CD4-positive, alpha-beta T cell (primary cell): ENCODE measurements at places on chromosomes 11 and 22. TPM values are rescaled to one million over a fixed set of nuclear protein-coding genes. Genes with fewer than 3 reads are reported as not detected.

The NTM gene
- total RNA-seq: not detected

- no peak overlapping the region for H3K27ac ChIP-seq
- H3K4me1 ChIP-seq: no peaks in the 10 kb centered on the region
- H3K27me3 ChIP-seq: peaks cover 2% of the 10 kb centered on the region
- no peak for DNase-seq
- no peak overlapping the region for H3K4me3 ChIP-seq
Measured at GRCh38 chr22:32561163-32561562, 86.6 kb downstream of the FBXO7 start.

The PHETA2 gene
- total RNA-seq: 0.27 TPM

- H3K27ac ChIP-seq: no peak overlapping the region
- H3K27me3 ChIP-seq: no peaks in the 10 kb centered on the region
- no peak for DNase-seq
- H3K36me3 ChIP-seq: no peaks in the 10 kb centered on the region
Measured at GRCh38 chr11:61709572-61709971, 29.4 kb downstream of the DAGLA start.

GRCh38 chr11:121113611-121114010 lies 12.6 kb downstream of the TECTA start:
- no peak for DNase-seq
- peaks cover 6% of the 10 kb centered on the region for H3K27me3 ChIP-seq
- peaks cover 4% of the 10 kb centered on the region for H3K4me1 ChIP-seq
- H3K36me3 ChIP-seq: no peaks in the 10 kb centered on the region
- H3K27ac ChIP-seq: no peak overlapping the region

The GTF2H1 gene
- 15.1 TPM for total RNA-seq

DNA sequence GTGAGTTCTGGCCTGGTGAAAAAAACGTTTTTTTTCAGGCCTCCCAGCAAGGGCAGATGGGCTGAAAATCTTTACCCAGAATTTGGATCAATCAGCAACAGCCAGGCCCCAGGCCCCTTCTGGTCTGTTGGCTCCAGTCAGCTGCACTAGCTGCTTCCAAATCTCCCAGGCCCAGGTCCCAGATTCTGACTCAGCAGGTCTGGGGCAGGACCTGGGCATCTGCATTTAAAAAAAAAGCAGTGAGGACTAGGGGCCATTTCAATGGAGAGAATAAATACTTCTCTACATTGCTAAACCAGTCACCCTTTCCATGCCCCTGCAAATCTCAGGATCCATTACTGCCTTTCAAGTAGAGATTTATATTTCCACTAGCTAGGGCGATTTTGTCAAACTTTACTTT lies 4.3 kb downstream of the SLC15A3 start:
- peaks cover 26% of the 10 kb centered on the region for H3K4me1 ChIP-seq
- no peak for DNase-seq
- H3K27me3 ChIP-seq: peaks cover 13% of the 10 kb centered on the region
- H3K4me3 ChIP-seq: no peak overlapping the region
- no peaks in the 10 kb centered on the region for H3K36me3 ChIP-seq

DNA sequence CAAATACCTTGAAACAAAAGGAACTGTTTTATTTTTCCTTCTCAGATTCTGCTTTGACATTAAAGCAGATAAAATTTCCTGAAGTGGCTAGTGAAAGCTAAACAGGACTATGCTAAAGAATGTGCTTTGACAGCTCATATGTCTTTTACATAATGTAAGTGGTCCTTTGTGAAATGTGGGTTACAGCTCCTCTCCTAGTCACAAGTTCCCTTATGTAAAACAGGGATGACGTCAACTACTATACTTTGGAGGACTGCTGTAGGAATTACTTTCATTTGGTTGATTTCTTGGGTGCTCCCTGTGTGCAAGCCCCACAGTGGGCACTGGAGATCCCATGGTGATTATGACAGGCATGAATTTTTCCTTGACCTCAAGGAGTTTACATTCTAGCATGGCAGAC lies 216.6 kb upstream of the NARS2 start:
- H3K27me3 ChIP-seq: no peaks in the 10 kb centered on the region
- H3K4me1 ChIP-seq: no peaks in the 10 kb centered on the region

DNA sequence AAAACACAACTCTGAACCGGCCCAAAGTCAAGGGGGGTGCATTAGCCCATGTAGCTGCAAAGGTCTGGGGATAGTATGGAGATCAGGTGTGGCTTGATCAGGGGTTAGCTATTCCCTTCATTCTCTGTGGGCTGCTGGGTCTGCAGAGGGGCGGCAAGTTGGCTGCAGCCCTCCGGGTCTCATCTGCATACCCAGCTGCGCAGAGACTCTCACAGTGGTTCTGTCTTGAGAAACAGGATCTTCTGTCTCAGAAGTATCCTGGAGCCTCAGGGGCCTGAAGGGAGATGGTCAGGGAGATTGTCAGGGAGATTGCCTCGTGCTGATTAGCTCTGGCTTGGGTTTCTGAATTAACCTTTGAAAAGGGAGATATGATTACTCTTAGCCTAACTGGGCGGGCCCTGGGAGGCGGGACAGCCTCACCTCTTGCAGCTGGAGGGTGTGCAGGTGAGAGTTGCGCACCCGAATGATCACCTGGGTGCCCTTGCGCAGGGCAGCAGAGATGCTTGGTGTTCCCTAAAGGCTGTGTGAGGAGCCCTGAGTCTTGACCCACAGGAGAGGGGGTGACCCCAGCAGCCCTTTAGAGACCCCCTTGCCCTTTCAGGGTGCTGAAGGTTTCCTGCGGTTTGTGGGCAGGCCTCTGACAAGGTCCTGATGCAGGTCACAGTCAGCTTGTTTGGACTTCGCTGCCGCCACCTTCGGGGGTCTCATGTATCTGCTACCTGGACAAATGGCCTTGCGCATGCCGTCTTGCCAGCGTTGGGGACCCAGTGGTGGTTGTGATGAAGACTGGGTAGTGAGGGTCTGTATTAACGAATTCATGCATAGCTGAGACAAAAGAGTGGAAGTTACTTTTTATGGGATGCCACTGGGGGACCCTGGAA lies 7.3 kb downstream of the ARHGAP8 start:
- no peak for DNase-seq
- no peak overlapping the region for H3K27ac ChIP-seq
- H3K4me1 ChIP-seq: no peaks in the 10 kb centered on the region

GRCh38 chr11:1086171-1087102 lies 11.8 kb downstream of the MUC2 start:
- DNase-seq: no peak
- no peak overlapping the region for H3K27ac ChIP-seq
- no peaks in the 10 kb centered on the region for H3K36me3 ChIP-seq
- no peaks in the 10 kb centered on the region for H3K27me3 ChIP-seq

DNA sequence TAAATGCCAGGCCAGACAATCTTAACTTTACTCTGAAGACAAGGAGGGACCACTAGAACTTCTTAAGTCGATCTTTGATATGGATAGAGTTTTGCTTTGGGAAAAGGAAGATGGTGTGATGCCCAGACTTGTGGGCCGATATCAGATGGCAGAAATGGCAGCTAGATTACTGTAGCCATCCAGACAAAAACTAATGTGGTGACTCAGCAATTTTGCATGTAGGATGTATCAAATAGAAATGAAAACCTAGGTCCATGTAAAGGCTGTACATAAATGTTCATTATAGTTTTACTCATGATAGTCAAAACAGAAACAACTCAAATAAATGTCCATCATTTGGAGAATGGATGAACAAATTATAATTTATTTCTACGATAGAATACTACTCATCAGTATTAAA lies 121.5 kb downstream of the APIP start:
- no peak overlapping the region for H3K27ac ChIP-seq
- peaks cover 8% of the 10 kb centered on the region for H3K27me3 ChIP-seq
- H3K4me3 ChIP-seq: no peak overlapping the region

The OR51B4 gene
- total RNA-seq: not detected
